Stimulated activated CD4-positive, alpha-beta T cell treated with anti-CD3 and anti-CD28 coated beads, Interleukin-2, amount 100 ng/mL, for 24 hours (primary cell): ENCODE measurements at places on chromosomes 2 and 18.

GRCh38 chr2:27843992-27844391, 46.2 kb downstream of the RBKS start:
- no peak for DNase-seq

GRCh38 chr2:118794546-118794945, 52.9 kb downstream of the EN1 start:
- no peak for DNase-seq

DNA sequence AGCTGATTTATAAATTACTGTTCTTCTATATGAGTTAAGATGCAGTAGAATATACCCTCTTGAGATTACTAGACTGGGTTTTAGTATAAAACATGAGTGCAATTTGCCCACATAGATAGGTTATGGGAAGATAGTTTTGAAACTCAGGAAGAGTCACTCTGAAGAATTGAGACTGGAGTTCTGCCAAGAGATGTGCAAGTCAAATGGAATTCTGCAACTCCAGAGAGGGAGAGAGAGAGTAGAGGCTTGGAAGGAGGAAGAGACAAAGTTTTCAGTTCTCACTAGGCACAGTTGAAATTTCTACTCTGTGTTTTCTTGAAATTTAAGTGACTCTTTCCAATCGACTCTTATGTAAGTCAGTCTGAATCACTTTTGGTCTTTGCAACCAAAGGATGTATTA, 878.8 kb downstream of the TSN start:
- DNase-seq, result no peak

GRCh38 chr18:5997361-5997760, 102.0 kb upstream of the TMEM200C start:
- DNase-seq, result no peak

DNA sequence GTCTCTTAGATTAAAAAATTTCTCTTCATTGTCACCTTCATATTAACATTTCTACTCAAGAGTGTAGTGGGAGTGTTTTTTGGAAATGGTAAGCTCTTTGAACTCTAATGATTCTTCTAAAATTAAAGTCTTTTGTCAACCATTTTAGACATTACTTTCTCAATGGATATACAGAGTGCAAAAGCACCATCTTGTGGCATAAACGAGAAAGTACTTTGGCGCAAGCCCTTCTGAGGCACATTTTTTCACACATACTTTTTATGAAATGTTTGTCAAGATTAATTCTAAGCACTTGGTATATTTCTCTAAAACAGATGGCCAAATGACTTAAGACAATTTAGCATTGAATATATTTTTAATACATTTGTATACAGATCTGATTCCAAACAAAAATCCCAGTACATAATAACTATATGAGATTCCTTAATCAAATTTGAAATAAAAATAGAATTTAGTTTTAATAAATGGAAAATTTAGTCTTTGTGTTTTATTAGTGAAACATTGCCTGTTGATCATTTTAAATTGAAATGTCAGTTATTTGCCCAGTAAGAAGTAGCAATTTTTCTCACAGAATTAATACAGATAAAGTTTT, 63.3 kb upstream of the GALNT5 start:
- DNase-seq, result no peak

DNA sequence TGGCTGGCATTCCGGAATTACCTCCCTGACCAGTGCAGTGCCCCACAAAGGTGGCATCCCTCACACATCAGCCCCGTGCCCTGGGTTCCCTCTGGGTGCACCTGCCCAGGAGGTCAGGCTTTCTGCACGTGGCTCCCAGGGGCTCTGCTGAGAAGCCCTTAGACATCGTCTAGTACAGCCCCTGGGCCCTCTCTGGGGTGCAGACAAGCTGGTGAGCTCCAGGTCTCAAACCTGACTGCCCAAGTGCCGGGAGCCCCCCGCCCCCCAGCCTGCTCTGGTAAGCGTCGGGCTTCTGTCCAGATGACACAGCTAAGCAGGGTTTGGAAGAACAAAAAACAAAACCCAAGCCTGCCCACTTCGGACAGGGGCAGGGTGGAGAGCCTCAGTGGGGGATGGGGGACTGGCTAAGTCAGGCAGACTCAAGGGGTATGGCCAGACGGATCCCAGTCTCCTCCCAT, 20.2 kb downstream of the TWIST2 start:
- no peak for DNase-seq

DNA sequence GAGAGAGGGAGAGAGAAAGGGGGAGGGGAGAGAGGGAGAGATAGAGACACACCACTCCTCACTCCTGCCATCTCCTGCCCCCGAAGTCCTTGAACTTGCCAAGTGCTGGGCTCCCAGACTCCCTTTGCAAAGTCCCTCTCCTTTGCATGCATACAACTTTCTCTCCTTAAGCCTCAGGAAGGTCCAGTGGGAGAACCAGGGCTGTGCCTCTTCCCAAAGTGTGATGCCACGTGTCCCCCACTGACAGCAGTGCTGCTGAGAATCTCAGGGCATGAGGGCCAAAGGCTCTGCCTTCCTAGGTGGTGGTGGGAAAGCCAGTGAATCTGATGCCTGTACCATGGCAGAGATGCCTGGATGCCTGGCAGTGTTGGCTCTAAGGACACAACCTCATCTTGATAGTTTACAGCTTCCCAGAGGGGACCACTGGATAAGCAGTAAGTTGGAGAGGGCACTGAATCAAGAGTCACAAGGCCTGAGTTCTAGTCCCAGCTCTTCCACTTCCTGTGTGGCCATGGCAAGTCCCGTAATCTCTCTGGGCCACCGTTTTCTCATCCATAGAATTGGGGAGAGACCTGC, 103.4 kb downstream of the CLIP4 start:
- no peak for DNase-seq

DNA sequence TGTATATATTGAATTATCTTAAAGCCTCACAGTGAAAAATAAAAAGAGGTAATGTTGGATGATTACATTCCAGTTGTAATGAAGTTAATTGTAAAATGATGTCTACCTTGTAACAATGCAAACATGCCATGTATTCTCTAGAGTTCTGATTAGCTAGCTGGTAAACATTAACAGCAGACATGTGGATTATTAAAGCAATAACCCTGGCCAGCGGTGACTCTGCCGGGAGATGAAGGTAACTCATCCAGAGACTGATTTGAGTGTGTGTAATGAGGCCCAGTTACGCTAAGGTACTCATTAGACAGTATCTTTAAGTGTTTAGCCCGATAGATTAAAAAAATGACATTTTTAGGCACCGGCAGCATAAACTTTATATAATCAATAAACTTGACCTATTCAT, 79.6 kb upstream of the REV1 start:
- no peak for DNase-seq

DNA sequence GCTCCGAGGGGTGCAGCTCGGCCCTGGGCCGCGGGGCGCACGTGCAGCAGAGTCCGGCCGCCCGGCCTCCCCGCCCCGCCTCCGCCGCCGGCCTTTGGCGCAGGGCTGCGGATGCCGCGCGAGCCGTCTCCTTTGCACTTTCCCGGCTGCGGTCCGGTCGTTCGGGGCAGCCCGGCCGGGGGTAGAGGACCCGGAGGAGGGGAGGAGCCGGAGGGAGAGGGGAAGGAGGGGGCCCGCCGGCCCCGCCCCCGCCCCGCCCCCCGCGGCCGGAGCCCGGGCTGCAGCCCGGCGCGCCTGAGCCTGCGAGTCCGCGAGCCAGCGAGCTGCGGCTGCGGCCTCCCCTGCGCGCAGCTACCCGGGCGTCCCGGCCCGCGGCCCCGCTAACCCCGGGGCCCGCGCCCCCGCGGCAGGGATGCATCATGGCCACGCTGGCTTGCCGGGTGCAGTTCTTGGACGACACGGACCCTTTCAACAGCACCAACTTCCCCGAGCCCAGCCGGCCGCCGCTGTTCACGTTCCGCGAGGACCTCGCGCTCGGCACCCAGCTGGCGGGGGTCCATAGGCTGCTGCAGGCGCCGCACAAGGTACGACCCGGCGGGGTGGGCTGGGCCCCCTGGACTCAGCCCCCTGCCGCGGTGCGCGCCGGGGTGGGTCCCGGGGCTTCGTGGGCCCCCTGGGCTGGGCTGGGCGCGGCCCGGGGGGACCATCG, at the start of gene FHOD3:
FHOD3 (plus strand) TSS at position 297 of the 709 bp plus-strand sequence; CDS start at position 420, 123 bp downstream.
- no peak for DNase-seq

GRCh38 chr18:26057344-26057773, 33.1 kb downstream of the SS18 start:
- DNase-seq, result no peak

- DNase-seq, result no peak
Measured at GRCh38 chr2:183542606-183543005, 418.4 kb downstream of the NUP35 start.

GRCh38 chr2:71694501-71695234, 241.3 kb downstream of the DYSF start:
- DNase-seq, result no peak

DNA sequence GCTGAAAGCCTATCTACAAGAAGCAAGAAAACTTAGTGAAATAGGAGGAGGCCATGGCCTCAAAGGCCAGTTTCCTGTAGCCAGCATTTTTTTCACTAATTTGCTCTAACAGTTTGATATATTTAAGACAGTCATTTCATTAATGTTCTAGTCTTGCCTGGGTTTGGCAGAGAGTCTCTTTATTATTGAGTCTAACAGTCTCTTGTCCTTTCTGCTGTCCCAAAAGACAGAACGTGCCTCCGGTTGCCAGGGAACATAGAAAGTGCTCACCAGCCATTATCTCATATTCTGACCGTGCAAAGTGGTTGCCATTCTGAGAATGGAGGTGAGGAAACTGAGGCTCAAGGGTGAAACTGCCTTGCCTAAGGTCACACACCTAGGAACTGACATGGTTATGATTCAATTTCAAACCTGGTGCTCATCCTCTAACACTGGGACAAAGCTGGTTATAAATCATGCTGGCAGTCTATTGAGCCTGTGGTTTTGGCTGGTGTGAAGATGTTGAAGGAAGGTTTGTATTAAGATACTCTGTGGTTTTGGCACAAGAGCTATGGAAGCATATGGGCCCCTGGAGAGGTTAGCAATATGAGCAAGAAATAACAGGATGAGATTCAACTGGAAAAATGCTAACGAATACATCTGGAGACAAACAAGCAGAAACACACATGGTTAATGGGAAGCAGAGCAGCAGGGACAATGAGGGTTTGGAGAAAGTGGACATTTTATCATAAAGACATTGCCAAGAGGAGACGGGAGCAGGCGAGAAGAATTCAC, 903.3 kb upstream of the KLHL29 start:
- DNase-seq, result no peak

DNA sequence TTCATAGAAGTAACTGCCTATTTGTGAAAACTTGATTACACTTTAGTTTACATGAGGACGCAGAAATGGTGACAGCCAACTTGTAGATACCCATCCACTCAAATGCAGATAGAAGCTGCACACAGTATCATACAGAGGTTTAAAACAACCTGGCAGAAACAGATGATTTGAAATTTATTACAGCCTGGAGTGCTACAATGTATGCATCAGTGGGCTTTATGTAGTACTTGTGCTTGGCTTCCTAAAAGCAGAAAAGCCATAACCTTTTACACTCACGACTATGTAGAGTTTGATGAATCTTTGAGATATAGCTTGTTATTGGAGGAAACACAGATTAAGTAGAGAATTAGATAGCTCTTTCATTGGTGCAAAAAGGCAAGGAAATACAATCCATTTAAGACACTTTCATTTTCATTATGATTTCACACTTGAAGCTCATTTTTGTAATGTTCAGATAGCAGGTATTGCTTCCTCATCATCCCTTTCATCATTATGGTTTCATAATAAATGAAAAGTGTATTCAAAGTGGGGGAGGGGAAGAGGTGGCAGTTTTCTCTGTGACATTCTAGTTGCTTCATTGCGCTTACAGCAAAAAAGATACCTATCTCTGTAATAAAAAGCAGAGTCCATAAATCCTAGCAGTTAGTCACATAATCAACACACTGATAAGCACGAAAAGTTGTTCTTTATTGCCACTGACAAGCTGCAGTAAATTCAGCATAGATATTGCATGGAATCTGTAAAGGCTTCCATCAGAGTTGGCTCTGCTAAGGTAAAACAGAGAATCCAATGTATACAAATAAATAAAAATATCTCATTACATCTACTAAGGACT, 789.8 kb upstream of the FSHR start:
- no peak for DNase-seq

GRCh38 chr18:55462652-55463051, 125.3 kb downstream of the TCF4 start:
- no peak for DNase-seq

GRCh38 chr2:101063352-101064124, 61.4 kb downstream of the RPL31 start:
- DNase-seq, result no peak

DNA sequence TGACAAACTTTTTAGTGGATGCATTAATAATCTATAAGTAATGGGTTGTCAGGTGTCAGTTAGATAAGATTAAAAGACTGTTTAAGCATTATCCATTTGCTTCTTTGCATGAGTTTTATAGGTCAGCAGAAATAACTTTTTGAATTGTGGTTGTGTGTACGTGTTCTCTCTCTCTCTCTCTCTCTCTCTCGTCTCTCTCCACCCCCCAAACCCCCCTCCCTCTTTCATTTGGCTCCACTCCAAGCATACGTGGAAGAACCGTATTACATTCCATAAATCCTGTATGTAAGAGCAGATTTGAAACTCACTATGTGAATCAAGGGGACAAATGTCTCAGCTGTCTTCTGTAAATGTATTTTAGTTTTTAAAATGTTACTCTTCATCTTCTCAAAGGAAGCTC, 120.2 kb downstream of the MEIS1 start:
- DNase-seq, result no peak

- no peak for DNase-seq
Measured at GRCh38 chr2:241672243-241673188, 14.1 kb downstream of the DTYMK start.

- DNase-seq, result no peak
Measured at GRCh38 chr2:28427741-28428415, 35.2 kb downstream of the FOSL2 start.

DNA sequence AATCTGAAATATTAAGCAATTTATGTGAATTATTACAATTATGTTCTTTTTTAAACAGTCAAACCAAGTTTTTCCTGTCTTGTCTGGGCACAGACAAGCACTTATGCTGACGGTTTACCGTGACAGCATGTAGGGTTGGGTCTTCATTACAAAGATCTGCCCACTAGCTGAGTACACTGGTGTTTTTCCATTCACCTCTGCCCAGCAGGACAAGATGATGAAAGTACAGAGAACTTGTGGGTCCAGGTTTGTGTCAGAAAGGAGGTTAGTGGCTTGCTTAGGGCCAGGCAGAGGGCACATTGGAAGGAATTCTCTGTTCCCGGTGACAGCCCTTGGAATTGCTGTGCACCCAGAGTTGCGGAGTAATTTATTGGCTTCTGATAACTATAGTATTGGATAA, 14.0 kb downstream of the NABP1 start:
- no peak for DNase-seq

DNA sequence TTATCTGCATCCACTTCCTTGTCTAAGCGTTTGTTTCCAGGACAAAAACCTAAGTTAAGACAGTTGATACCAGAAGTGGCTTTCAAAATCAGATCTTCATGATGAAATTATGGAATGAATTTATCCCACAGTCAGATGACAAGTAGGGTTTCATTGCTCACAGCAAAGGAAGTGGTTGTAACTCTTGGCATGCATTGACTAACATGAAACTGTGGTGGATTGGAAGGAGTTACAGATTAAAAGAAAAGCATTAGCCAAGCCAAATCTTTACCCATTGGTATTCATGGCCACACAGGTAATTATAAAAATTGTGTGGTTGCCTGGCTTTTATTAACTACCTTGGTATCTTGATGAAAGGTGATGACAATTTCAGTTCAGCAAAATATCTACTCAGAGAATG, 438.0 kb upstream of the NXPH2 start:
- DNase-seq, result no peak

- no peak for DNase-seq
Measured at GRCh38 chr2:88838165-88838635, 146.7 kb downstream of the RPIA start.

- no peak for DNase-seq
Measured at GRCh38 chr2:69307579-69308064, 79.4 kb downstream of the GFPT1 start.

- no peak for DNase-seq
Measured at GRCh38 chr2:7288484-7288883, 371.3 kb downstream of the RNF144A start.
